ENCODE measurements at places on chromosomes 5 and 9.
A peak's percentile ranks its signal among the peaks of the same experiment; 100 is the strongest.

GRCh38 chr9:135818718-135819475 is 88.4 kb downstream of the CAMSAP1 start:
- no peak for DNase-seq

- DNase-seq = no peak
Observed at GRCh38 chr9:130693101-130693425, 517 bp upstream of the EXOSC2 start.

DNA sequence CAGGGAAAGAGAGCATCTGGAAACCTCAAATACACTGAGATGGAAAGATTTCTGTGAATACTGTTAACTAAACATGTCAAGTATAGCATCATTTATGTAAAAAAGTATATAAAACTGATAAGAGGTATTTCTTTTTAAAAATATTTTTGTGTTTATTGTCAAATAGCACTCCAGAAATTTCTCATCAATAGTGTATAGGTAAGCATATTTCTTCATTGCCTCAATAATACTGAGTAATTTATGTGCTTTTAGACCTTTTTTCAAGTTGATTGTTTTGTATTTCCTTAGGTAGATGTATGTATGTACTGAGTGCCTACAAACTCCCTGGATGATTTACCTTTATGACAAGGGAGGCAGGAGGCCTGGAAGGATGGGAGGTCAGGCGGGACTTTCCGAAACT is 196.3 kb downstream of the ROR2 start:
- DNase-seq = no peak

DNA sequence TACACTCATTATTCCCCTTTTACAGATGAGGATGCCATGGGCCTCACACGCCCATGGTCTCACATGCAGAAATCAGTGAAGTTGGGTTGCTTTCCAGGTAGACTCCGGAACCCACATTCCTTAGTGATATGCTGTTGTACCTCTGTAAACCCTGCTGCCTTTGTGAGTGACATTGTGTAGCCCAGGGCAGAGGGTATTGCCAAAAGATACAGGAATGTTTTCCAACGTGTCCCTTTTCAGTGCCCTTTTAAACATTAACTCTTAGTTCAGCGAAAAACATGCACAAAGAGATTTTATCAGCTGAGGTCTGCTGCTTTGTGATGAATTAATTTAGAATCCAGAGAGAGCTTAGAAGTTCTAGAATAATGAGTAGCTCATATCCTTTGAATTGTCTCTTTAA is 38.3 kb upstream of the TRMT10B start:
- no peak for DNase-seq

DNA sequence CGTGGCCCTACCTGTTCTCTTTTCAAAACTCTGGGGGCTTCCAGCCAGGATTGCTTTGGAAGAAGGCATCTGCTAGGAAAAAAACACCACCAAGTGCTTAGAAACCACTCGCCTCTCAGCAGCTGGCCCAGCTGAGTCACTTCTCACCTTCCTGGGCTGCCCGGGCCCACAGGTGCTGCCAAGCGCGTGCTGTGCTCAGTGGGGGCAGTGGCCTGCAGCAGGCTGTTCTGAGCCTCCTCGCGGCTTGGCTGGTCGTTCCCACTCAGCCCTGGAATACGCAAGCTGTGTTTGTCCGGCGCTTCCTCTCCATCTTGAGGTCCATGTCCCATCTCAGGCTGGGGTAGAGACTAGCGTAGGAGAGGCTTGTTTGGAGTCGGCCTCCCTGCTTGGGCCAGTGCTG is 102.5 kb upstream of the FCN2 start:
- DNase-seq = no peak

GRCh38 chr5:122429545-122430318 is 117.7 kb downstream of the SNCAIP start:
- DNase-seq = no peak

DNA sequence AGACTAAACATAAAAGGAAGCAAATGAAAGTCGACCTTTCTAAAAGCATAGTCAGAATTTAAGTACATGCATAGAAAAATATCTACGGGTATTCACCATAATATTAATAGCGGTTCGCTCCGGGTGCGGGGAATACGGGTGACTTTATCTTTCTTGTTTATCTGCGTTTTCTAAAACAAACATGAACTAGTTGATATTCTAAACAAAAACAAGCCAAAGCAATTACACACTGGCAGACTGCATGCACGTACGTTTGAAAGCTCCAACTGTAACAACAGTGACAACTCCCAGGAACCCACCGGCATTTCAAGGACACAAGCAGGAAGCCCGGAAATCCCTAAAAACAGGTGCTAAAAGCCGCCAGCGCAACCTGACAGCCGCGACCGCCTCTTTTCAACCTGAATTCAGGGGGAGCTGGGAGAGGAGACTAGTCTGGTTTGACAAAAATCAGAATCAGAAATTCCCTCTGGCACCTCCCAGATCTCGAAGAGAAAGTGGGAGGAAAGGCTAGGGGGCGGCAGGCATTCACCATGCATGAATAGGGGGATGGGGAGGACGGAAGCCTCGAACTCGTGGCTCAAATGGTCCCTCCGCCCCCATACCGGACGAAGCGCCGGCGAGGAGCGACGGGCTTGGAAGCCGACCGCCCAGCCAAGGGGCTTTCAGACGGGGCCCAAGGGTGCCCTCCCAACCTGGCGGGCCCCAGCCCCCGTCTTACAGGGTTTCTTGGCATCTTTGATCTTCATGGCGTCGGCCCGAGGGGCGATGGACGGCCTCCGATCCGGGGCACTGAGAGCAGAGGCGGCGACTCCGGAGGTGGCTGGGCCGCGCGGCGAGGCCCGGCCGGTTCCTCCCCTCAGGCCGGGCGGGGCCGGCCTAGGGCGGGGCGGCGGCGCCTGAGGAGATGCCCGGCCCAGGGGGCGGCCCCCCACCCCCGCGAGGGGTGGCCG is at the start of gene PANK3:
Gene PANK3 (minus strand): TSS at position 831 of the 950 bp plus-strand sequence. CDS start 85 bp downstream, at position 746.
- DNase-seq = peak; percentile 67

- no peak for DNase-seq
Observed at GRCh38 chr9:107883496-107884124, 394.0 kb upstream of the KLF4 start.

- DNase-seq = peak; percentile 48
Observed at GRCh38 chr5:39117401-39117800, 43.2 kb upstream of the RICTOR start.

GRCh38 chr5:125536095-125536494 is 789.7 kb upstream of the ZNF608 start:
- no peak for DNase-seq

DNA sequence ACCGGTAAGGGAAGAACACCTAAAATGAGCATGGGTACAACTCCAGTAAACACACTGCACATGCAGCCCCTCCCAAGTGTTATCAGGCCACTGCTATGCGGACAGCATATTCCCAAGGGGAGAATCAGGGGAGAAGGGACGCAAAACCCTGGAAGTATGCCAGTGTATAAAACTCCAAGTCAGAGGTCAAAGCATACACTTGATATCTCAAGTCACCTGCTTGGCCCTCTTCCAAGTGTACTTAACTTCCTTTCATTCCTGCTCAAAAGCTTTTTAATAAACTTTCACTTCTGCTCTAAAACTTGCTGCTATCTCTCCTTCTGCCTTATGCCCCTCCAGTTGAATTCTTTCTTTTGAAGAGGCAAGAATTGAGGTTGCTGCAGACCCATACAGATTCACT is 408.1 kb downstream of the HTR1A start:
- no peak for DNase-seq

GRCh38 chr9:121701736-121702261 is 50.4 kb downstream of the DAB2IP start:
- DNase-seq = no peak

DNA sequence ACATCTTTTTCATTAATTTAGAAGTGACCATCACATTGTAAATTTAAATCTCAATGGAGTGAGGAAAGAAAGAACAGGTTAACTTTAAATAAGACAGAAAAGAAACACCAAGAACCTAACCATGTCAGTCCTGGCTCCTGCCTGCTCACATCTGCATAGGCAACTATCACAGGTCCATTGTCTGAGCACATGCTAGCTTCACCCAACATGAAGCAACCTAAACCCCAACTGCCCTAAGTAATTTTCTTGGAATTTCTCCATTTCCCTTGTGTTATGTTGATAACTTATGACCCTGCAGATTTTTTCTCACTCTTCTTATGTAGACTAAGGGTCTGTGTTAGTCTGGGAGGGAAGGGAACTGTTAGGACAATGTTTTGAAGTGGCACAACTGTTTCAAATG is 2205.8 kb upstream of the ACO1 start:
- no peak for DNase-seq

DNA sequence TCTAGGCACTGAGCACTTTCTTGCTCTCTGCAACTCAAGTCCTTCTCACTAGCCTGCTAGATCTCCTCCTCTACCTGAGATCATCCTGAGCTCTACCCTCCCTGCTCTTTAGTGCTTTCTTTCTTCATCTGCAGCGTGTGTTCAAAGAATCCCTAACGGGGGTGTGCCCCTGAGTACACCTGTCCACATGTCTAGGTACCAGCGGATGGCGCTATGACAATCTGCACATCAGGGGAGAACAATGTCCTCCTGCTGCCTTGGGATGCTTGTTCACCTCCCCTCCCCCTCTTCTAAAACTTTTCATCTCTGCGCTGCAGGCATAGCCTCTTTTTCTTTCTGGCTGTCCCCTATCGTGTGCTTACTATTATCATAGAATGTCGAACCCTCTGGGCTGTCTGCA is 42.7 kb downstream of the PTPN3 start:
- no peak for DNase-seq

DNA sequence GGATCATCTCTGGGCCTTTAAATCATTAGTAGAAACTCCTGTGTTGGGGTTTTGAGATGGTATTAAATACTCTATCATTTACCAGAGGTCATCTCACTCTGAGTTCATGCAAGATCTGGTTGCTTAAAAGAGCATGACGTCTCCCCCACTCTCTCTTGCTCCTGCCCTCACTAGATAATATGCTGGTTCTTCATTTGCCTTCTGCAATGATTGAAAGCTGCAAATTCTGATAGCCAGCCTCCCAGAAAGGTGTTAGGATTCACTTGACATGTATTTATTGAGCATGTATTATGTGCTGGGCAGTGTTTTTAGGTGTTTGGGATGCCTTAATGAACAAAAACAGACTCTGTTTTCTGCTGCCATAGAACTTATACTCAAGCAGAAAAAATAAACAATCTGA is 41.2 kb downstream of the EGFLAM start:
- DNase-seq = no peak

DNA sequence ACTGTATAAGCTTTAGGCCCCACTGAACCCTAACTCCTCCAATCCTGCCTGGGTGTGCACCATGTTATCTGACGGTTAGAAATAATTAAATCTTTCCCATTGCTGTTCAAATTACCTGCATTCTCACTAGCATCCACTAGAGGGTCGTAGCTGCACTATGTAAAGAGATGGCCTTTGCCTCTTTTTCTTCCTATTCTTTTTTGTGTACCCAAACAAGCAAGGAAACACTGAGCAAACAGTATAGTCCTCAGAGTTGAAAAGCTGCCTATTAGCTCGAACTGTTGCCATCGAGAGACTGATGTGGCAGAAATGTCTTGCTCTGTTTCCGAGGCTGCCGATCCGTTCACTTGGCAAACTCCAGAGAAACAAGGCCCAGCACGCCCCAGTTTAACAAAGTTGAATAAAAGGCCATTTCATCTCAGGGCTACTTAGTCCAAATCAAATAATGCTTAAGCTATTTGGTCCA is 163.8 kb upstream of the TRPM3 start:
- DNase-seq = peak; percentile 71

DNA sequence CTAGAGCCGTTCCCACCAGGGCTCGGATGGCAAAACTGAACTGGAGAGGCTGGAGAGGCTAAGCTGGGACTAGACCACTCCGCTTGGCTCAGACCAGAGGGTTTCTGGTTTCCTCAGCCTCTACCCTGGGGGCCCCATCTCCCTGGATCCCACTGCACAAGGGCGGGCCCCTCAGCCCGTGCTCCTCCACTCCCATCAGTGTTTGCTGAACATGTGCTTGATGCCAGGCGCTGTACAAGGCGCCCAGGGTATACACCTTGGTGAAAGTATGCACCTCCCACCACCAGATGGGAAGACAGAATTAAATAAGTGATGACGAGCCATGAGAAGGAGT is 18.0 kb downstream of the GPX3 start:
- DNase-seq = no peak

DNA sequence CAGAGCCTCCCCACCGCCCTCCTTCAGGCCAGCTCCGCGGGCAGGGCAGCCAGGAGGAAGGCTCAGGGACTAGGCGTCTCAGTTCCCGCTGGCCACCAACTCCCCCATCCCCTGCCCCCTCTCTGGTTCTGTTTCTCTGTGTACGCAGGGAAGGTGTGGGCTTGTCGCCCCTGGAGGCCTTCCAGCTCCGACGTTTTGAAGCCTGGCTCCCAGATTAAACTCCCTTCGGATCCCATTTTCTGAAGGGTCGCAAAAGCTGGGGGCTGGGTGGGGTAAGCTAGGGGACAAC is 346 bp downstream of the ATOX1 start:
- DNase-seq = peak; percentile 33

DNA sequence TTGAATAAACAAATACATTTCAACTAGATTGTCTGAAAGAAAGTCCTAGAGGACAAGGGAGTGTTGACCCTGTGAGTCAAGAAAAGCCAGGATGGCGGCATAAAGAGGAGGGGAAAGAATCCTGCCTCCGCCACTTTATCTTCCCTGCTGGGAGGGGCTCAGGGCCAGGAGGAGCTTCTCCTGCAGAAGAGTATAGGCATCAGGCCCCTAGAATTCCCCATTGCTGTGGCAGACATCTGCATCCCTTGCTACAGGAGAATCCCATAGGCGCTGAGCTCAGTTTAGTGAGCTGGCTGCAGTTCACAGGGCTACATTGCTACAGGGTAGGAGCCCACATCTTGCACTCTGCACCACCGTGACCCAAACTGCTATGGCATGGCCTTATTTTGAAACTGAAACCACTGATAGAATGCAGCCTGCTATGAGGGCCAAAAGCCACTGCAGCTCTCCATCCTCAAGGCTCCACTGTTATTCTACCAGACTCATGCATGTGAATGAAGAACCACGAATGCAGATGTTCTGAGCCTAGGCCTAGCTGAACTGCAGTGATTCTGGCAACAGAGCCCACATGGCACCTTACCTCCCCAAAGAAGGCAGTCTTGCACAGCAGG is 941.4 kb upstream of the CTNND2 start:
- DNase-seq = no peak

DNA sequence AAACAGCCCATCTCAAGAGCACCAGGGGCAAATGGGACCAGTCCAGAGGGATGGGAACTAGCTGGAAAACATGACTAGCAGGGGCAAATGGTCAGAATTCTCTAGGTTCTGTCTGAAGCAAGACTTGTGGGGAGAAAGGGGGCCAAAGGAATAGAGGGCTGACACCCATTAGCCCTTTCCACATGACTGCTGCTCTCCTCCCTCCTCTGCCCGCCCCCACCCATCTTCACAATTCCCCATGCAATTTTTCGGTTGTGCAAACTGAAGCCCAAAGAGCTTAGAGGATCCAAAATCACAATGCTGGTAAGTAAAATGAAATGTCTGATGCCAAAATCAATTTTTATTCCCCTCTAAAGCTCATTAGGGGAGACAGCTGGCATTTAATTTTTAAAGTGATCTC is 207.1 kb downstream of the DCP2 start:
- no peak for DNase-seq

- no peak for DNase-seq
Observed at GRCh38 chr9:6922124-6922676, 164.4 kb downstream of the KDM4C start.

All from A172 (cell line).